Posterior vena cava (tissue), 2 donors: ENCODE measurements at places on chromosomes 13 and 19.
A peak's percentile ranks its signal among the peaks of the same experiment; 100 is the strongest.

GRCh38 chr19:19217099-19217498, 5.3 kb downstream of the NCAN start:
- no peak for DNase-seq

DNA sequence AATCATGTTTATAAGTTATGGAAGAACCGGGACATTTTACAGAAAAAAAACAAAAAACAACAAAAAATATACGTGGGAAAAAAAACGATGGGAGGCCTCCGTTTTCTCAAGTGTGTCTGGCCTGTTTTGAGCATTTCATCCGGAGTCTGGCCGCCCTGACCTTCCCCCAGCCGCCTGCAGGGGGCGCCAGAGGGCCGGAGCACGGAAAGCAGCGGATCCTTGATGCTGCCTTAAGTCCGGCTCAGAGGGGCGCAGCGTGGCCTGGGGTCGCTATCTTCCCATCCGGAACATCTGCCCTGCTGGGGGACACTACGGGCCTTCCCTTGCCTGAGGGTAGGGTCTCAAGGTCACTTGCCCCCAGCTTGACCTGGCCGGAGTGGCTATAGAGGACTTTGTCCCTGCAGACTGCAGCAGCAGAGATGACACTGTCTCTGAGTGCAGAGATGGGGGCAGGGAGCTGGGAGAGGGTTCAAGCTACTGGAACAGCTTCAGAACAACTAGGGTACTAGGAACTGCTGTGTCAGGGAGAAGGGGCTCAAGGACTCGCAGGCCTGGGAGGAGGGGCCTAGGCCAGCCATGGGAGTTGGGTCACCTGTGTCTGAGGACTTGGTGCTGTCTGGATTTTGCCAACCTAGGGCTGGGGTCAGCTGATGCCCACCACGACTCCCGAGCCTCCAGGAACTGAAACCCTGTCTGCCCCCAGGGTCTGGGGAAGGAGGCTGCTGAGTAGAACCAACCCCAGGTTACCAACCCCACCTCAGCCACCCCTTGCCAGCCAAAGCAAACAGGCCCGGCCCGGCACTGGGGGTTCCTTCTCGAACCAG, 1.8 kb upstream of the APOE start:
- DNase-seq = peak; percentile 93

GRCh38 chr19:17943274-17944221, 10.7 kb downstream of the CCDC124 start:
- no peak for DNase-seq

DNA sequence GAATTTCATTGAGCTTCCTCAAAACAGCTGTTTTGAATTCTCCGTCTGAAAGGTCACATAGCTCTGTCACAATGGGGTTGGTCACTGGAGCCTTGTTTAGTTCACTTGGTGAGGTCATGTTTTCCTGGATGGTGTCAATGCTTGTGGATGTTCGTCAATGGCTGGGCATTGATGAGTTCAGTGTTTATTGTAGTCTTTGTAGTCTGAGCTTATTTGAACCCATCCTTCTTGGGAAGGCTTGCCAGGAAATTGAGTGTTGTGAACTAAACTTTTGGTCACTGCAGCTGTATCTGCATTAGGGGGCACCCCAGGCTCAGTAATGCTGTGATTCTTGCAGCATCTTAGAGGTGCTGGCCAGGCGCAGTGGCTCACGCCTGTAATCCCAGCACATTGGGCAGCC, 22.0 kb downstream of the BLOC1S3 start:
- no peak for DNase-seq

DNA sequence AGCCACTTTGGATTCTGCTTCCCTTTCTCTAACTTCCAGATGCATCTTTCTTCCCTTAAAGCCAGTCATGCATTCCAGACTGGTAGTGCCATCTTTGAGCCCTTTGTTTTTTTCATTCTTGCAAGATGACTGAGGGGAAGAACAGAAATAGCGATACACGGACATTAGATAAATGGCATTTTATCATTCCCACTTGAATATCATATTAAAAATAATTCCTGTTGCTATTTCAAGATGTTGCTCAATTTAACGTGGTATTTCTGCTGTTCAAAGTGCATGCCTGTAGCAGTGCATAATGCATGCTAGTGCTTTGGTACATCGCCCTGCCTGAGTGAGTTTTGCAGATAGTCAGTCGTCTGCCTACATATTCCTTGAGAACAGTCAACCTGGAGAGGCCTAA, 140.6 kb upstream of the FRY start:
- no peak for DNase-seq

DNA sequence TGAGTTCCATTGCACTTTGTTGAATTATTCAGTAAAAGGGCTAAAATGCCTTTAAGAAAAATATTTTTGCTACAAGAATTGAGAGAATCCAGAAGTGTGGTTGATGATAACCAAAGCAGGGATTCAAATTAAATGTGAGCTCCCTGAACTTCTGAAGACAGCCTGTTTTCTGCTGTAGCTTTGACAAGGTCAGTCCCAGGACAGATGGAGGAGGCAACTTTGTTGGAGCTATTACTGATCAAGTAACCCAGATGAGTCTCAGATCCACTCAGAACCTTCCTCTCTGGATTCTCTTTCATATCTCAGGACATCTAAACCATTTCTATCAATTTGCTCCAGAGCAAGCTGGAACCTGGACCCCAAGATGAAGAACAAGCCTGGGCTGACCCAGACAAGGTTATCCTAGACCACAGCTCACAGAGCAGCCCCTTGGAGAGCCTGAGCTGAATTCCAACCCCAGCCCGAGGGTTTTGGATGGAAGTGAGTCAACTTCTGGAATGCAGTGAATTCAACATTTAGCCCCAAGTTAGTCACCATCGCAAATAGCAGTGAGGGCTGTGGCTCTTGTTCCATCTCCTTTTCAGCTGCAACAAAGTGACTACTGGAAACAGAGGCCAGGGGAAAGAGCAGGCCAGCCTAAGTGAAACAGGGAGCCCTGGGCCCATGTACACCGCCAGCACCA, 137.8 kb upstream of the TSC22D1 start:
- no peak for DNase-seq

DNA sequence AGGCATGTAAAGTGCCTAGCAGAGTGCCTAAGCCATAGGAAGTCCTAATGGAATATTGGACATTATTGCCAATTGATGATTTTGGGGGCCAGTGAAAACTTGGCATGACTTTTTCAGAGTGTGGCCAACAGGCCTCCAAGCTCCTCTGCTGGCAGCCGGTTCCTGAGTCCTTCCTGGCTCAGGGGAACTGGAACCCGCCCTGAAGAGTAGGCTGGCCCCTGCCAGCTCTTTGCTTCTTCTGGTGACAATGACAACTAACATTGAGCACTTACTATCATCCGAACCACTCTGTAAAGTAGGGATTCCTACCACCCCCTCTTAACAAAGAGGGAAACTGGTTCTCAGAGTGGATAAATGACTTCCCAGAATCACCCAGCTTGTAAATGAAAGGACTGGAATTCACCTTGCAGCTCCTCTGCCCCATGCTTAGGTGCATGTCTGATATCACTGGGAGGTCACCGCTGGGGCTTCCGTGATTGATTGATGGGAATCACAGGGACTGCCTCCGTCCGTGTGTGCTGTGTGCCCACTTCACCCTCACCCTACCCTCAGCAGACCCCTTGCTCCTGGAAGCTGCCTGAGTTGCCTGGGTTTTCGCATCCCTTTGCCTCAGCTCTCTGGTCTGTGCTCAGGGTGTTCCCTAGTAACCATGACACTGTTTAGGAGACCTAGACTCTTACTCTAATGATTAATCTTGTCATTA, 50.6 kb downstream of the TNFRSF19 start:
- no peak for DNase-seq

DNA sequence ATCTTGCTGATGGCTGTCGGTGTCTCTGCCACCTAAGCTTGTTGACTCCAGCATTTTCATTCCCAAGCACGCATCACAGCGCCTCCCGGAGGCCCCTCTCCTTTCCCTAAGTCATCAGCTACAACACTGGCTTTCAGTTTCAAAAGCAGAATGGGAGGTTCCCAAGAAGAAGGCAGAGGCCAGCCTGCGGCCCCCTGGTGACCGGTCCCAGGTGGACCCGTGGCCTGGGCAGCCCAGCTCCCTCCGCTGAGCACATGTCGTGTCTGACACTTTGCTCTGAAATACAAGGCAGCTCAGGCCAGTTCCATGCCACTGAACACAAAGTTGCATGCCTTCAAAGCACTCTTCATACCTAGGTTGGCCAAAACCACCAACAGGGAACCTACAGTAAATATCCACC, 8.5 kb downstream of the MLLT1 start:
- DNase-seq = peak; percentile 80

DNA sequence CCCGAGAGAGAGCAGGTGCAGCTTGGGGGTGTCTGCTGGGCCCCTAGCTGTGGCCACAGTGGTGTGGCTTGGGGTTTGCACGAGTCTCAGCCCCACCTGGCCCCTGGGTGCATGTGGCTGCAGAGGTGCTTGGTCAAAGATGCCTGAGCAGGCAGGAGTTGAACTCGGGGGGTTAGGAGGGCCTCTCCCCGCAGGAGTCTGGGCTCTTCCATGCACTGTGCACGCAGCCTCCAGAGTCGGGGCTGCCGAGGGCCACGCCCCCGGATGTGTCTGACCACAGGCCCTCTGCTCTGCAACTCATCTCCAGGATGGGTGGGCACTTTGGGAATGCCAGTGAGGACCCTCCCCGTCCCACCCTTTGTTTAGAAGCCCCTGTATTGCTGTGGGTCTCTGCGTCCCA, 91.5 kb upstream of the MCF2L start:
- peak; percentile 64 for DNase-seq
